ENCODE measurements at places on chromosomes 5 and 9.

DNA sequence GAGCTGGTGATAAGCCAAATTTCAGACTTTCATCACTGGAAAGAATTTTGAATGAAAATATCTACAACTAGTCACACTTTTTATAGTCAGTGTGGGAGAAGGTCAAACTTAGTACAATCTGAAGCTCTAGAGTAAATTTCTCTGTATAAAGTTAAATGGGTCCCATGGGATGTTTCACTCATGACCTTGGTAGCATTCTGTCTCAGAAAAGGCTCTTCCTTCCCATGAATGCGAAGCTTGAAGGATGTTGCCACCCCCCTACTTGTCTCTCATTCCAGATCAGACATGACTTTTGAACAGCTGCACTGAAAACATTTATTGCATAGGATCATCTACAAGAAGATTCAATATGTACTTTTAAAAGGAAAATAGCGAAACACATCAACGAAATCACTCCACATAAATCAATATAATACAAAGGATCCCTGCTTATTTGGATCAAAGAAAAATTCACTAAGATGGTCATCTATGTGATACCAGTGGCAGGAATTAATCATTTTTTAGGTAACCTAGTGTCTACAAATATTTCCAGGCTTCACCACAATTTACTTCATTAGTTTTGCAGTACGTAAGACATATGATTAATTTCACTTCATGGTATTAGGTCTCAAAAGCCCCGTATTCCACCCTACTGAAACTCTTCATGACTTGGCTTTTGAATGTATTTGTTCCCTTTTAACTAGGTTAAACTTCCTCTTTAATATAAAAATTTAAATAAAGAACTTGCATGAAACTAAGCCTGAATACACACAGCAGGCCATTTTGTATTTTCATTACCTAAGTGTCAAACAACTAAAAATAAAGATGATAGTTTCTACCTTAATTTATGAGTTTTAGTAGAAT, 4.4 kb downstream of the ST8SIA4 start:
- DNase-seq: no peak

GRCh38 chr5:1186351-1187233, 14.8 kb upstream of the SLC6A19 start:
- no peak for DNase-seq

- no peak for DNase-seq
These were observed 1.7 kb upstream of the OTULINL start for GRCh38 chr5:14579731-14580397.

DNA sequence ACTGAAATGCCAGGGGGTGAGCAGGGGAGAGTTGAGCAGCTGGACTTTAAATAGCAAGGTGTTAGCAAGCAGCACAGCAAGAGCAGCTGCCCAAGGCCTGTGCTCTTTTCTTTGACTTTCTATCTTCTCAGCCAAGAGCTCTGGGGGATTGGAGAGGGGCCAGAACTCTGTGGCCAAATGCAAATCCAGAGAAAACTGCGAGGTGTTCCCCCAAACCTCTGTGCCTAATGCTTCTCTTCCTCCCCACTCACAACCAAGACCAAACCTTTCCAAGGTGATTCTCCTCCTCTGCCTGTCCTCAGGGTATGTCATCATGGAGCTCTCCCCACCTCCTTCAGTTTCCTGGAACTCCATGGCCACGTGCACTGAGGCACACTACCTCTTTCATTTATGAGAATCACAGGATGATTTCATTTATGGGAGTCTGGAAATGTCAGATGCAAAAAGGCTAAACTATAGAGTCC, 118.7 kb upstream of the WWC1 start:
- DNase-seq: no peak

- DNase-seq: no peak
These were observed 37.1 kb downstream of the NEUROG1 start for GRCh38 chr5:135498637-135498995.

GRCh38 chr9:10045598-10045997, 567.2 kb downstream of the PTPRD start:
- no peak for DNase-seq

DNA sequence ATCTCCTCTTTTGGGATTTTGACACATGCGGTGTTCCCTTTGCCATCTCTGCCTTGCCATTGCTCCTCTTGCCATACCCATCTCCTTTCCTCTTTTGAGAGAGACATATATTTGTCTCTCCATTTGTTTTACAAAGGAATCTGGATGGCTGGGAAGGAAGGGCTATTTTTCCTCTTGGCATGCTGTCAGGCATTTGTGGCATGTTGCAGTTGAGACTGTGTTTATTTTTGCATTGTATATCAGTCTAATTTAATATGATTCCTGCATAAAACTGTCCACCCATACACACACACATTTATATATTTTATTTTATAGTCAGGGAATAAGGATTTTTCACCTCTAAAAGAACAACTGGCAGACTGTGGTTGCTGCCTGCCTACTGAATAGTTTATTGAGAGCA, 1105.8 kb upstream of the SEMA6A start:
- no peak for DNase-seq

DNA sequence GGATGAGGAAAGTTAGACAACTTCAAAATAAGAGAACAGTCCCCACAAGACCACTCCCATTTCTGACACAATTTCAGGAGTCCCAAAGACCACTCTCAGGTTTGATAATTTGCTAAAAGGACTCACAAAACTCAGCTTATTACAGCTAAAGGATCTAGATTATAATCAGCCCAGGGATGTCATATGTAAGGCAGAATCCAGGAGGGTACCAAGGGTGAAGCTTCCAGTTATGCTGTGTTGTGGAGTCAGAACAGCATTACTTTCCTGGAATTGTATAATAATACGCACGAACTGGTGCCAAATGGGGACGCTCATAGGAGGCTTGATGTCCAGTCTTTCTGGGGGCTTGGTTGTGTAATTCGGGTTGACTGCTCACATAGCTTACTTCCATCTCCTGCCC, 55.4 kb downstream of the SLC27A6 start:
- DNase-seq: no peak

GRCh38 chr5:80569961-80570786, at the start of gene ANKRD34B:
TSS of gene ANKRD34B (minus strand) at chr5:80570280. CDS start at chr5:80560019, 10,261 bp downstream.
- DNase-seq: no peak
